ENCODE measurements at places on chromosomes 2 and 18.

DNA sequence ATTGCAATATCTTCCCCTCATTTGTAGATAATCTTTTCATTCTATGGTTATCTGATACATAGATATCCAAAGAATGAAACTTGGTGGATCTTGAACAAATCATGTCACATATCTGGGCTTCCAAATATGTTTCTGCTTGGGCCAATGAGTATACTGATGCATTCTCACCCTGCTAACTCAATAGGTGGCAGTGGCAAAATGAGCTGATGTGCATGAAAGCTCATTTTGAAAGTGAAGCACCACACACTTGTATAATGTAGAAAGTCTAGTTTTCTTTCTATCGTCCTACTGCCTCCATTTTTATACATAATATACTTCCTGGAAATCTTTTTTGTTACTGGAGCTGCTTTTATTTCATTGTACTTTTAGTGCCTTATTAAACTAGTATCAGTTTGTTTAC lies 208.2 kb downstream of the PRKCE start:
- DNase-seq: no peak

GRCh38 chr2:207458582-207458981 lies 71.2 kb upstream of the CREB1 start:
- no peak for DNase-seq

GRCh38 chr18:58788470-58788869 lies 76.2 kb upstream of the ZNF532 start:
- DNase-seq: no peak

DNA sequence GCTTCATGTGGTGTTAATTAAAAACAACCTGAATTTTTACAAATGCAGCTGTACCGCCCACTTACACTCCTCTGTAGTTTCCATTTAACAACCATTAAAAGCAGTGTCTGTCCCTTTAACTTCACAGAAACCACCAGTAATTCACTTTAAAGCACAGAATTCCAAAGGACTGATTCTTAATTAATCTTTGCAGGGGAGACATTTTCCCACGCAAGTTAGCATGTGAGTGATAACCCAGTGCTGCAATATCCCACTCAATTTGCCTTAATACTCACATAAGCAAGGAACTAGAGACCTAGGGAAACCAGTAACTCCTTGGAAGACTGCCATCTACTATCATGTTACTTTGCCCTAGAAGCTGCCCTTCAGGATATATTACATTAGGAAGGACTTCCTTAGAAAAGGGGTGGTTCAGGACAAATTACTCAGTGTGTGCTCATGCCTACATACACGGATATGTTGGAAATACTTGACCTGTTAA lies 102.3 kb downstream of the OSR1 start:
- no peak for DNase-seq

DNA sequence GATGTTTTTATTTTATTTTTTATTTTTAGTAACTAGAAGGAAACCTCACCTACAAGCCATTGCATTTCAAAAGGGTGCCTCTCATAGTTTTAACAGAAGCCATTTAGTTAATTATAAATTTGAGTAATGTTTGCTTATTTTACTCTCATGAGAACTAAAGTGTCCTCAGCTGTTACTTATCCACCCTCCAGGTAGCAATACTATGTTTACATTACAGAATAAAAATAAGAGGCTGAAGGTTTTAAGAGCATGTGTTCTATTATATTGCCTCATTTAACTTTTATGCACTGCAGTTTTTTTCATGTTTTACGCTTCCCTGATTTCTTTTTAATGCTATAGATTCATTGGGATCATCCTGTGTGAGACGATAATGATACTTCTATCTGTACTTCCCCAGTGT lies 235.5 kb downstream of the THSD7B start:
- DNase-seq: peak; percentile 76

DNA sequence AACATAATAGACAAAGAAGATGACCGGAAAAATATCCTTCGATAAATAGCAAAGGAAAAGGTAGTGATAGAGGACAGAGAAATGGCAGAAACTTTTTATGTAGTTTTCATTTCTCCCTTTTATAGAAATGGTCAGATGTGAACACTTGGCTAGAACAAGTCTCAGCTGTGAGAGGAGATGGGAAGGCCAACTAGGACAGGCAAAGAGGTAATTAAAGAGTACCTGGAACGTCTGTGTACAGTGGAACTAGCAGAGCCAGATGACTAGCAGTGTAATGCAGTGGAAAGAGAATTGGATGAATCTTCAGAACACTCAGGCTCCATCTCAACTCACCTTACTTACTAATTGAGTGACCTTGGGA lies 69.2 kb downstream of the NABP1 start:
- no peak for DNase-seq

DNA sequence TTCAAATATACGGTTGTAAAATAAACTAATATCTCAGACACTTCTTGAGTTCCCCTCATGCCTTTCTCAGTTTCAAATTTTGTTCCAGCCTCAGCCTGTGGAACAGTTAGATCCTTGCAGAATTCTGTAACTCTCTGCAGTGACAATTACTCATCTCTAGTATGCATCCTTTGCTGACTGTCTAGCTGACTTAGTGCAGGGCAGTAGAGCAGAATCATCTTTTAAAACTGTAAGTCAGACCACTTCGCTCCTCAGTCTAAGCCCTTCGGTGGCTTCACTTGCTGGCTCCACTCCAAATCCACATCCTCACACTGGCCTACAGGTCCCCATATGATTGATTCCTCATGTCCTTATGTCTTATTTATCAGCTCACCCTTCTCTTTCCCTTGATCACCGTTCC lies 164.1 kb upstream of the ZSWIM2 start:
- no peak for DNase-seq

- no peak for DNase-seq
Observed at GRCh38 chr2:69693059-69693774, 48.7 kb upstream of the ANXA4 start.

GRCh38 chr2:134120406-134120732 lies 133.5 kb upstream of the MGAT5 start:
- no peak for DNase-seq

- no peak for DNase-seq
Observed at GRCh38 chr2:190574169-190574568, 39.6 kb upstream of the NEMP2 start.

DNA sequence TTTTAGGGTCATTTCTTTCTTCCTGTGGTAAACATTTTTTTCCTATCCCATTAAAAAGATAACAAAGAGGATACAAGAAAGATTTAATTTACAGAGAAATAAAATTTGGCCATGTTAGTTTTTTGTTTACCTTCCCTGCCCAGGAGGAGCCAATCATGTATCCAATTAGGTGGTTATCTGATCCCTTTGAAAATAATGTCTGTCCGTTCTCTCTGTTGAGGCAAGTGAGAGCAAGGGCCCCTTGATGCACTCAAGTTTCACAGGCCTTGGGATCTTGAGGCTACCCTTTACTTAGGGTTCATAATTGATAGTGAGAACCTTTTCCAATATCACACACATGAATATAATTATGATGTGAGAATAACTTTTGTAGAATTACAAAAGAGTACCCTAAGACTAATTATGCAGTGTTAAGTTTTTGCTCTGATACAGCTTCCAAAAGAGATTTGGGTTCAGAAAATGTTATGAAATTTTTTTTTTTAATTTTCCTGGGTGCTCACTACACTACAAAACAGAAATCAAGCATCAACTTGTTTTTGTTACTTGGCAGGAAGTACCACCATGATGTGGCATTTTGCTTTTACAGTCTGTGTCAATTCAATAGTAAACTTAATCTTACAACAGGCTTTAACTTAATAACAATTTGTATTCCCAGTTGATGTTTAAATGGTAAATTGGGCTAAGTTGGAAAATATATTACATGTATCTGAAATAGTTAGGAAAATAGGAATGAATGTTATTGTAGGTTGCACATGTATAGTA lies 42.0 kb downstream of the AFTPH start:
- DNase-seq: no peak

- DNase-seq: no peak
Observed at GRCh38 chr2:222751238-222751637, 79.8 kb downstream of the MOGAT1 start.

DNA sequence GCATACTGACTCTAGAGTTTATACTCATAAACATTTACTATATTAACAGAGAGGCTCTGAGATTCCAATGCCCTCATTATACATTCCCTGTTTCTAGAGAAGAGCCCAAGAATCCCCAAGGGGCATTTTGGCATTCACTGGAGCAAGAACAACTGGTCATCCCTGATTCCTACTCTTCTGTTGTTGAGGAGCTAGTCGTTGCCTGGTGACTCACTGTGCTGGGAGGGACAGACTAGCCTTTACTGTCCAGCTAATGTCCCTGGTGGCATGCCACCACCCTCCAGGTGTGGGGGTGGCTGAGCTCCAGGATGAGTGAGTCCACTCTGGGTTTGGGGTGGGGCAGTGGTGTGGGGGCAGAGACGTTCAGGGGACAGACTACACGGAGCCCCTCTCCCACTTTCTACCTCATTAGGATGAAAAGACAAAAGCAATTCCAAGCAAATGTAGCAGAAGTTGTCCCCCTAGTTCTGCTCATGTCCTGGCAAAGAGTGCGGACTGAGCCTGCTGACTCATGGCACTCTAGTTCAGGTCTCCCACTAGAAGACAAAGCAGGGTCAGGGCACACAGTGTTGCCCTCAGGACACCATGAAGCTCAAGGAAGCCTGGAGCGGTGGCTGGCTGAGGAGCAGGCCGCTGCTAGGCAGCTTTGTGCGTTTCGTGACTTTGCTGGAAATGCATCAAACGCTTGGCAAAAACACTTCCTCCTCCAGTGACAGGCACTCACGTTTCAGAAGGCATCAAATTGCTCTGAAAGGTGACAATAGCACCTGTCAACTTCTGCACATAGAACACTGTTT lies 49.4 kb downstream of the RHOB start:
- no peak for DNase-seq

DNA sequence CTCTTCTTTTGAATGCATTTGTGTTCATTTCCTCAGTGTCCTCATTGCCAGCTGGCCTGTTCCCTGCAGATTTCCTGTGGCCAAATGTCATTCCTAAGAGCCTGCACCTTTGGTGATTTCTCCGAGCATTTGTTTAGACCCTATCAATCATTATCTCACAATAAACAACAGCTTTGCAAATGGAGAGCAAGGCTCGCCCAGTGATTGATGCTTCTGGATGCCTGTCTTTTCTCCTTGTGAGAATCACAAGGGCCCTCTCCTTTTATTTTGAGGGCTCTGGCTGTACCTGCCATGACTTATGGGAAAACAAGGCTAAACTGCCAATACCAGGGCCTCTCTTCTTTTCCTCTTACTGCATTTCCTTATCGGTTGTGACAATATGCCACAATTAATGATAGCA lies 1454.4 kb upstream of the CELF4 start:
- peak; percentile 35 for DNase-seq

DNA sequence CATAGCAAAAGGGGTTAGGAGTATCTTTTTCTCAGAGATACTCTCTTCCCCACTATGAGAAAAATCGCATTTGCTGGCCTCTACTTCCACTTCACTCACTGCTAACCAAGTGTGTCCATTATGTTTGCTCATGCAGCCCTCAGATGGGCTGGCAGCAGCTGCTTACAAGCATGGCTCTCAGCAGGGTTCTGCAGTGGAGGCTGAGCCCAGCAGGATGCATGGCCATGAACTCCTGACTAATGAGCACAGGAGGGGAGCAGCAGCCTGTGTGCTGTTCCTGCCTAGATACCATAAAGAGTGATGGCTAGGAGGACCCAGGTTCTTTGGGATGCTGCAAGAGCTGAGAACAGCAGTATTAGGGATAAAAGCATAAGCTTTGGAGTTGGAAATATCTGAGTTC lies 316.9 kb upstream of the THSD7B start:
- DNase-seq: peak; percentile 94

DNA sequence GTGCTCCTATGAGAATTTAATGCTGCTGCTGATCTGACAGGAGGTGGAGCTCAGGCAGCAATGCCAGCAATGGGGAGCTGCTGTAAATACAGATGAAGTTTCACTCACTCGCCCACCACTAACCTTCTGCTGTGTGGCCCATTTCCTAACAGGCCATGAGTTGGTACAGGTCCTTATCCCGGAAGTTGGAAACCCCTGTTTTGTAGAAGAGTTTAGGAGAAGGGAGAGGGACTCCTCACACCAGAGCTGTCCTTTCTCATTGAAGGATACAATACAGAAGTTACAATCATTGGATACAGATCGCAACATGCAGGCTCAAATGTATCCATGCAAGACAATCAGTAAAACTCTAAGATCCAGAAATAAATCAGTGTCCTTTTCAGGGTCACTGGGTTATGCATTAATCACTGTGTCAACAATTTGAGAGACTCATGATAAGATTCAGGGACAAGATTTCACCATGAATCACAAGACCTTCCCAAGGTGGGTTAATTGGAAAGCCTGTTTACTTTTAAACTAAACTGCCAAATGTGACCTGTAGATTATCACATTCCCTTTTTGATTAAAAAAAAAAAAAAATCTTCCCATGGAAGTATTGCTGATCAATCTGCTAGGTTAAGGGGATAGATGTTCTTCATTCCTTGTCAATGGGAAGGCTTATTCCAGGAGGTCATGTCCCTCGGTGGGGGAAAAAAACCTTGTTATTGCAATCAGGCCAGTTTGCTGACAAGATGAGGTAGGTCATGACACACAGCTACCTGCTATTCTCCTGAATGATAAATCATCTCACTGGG lies 97.2 kb downstream of the SP100 start:
- no peak for DNase-seq

DNA sequence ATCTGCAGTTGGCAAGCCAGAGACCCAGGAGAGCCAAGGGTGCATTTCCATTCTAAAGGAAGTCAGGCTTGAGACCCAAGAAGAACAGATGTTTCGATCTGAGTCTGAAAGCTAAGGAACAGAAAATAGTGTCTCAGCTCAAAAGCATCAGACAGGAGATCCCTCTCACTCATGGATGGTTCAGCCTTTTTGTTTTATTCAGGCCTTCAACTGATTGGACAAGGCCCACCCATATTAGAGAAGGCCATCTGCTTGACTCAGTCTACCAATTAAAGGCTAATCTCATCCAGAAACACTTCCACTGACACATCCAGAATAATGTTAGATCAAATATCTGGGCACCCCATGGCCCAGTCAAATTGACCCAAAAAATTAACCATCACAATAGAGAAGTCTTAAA lies 255.0 kb downstream of the TXNL1 start:
- no peak for DNase-seq

GRCh38 chr2:74260495-74260894 lies 62.1 kb downstream of the MTHFD2 start:
- no peak for DNase-seq

- DNase-seq: no peak
Observed at GRCh38 chr2:207469451-207469850, 60.3 kb upstream of the CREB1 start.

DNA sequence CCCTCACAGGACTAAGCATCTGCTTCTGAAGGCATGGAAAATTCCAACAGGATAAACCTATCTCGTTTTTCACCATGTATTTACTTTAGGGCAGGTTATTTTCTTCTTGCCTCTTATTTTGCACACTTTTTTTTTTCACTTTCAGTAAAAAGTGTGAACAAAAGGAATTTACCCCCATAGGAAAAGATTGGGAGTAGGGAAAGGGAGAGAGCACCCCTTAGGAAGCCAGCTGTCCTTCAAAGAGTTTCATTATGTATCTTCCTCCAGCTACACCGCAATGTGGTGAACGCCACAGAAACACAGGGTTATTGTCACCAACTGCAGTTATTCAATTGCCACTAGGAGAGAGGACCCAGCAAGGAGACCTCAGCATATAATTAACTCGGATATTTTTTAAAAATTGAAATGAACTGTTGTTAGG lies 286.2 kb upstream of the VRK2 start:
- DNase-seq: peak; percentile 15
